CD4-positive, alpha-beta T cell treated with Interleukin-21 for 1 hour (primary cell): ENCODE measurements at places on chromosomes 5 and 9.

DNA sequence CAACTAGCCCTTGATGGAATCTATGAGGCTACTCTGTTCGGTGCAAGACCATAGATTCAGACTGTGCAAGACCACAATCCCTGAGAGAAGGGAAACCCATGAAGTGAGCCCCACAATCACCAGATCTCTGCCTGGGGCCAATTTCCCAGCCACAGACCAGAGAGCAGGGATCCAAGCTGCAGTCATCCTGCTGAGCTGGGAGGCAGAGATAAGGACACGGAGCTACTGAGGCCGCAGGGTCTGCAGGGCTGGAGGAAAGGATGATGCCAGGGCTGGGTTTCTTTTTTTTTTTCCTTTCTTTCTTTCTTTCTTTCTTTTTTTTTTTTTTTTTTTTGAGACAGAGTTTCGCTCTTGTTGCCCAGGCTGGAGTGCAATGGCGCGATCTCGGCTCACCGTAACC is 47.7 kb upstream of the FUBP3 start:
- no peak for DNase-seq

- no peak for DNase-seq
Measured at GRCh38 chr5:2102819-2103776, 220.4 kb upstream of the IRX4 start.

GRCh38 chr9:7313389-7313788 is 486.2 kb downstream of the DMAC1 start:
- DNase-seq, result no peak

DNA sequence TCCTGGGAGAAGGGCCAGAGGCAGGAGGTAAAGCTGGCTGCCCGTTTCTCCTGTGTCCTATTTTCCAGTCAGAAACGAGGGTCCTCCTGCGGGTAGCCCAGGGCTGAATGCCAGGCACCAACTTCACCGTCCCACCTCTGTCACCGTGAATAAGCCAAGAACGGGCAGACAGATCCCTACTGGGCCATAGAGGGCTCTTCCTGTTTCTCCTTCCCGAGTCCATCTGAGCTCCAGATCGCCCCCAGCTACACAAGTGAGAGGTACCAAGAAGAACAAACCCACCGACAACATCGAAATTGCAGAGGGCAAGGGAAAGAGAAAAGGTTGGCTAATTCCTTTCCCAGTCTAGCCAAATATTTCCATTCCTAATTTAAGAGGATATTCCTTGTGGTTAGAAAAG is 93.7 kb downstream of the SPOCK1 start:
- DNase-seq, result no peak

DNA sequence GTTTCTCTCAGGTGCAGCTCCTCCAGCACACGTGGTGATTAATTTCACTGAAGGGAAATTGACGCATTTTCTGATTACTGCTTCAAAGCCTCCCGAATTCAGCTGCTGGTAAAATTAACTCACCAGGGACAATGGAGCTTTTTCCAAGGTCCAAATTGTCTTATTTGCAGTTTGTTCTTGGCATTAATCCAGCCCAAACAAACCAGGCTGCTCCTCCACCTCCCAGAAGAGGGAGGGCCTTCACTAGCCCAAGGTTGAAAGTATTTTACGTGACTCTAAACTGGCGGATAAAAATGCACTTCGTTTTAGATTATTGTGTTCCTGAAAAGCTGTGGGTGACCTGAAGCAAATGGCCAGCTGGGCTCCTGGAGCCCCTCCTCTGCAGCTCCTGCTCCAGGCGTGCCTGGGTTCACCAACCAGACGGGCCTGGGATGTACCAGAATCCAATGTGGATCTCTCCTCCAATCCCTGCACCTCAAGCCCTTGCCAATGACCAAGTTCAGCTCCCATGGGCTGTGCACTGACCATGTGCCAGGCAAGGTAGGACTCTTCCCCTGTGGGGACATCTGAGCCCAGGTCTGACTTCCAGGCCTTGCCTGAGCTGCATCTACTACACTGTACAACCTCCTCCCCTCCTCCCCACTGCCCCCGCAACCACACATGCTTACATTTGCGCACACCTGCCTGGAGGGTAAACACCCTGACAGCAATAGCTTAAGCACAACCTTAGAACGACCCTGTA is 193.4 kb downstream of the CDK5RAP2 start:
- DNase-seq, result no peak

GRCh38 chr9:117340422-117340821 is 74.4 kb downstream of the ASTN2 start:
- no peak for DNase-seq

DNA sequence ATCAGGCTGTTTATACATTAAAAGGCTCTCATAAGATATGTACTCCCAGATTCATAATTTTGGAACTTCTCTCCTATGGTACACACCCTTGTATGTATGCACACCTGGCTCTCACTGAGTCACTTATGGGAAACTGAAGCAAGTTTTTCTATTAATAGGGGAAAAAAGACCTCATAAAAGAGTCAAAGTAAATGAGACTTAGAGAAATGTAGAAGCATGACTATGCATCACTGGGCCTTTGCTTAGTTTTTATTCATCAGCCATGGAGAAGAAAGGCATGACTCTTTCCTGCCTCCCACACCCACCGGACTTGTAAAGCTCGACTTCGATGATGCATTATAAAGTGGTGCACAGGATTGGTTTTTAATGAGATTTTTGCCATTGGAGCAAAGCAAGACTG is 28.2 kb downstream of the MTAP start:
- no peak for DNase-seq

DNA sequence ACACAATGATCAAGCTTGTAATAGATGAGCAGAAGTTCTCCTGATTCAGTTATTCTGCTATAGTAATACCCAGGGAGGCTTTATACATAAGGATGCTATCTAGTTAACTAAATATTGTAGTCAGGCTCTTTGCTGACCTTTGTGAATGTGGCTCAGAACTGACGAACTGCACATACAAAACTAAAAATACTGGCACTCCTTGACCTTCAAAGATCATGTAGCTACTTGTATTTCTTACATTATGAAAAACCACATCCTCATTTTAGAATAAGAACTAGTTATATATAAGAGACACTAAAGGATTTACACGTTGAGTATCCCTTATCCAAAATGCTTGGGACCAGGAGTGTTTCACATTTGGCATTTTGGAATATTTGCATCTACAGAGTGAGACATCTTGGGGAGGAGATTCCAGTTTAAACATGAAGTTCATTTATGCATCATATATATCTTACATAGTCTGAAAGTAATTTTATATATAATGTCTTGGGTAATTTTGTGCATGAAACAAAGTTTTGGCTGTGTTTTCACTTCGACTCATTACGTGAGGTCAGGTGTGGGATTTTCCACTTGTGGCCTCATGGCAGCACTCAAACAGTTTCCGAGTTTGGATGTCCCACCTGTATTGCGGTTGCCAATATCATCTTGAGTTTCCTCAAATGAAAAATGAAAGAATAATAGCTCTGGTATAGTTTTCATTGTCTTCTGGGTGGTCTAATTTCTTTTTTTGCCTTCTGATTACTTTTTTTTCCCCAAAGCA is 58.4 kb upstream of the FBXL7 start:
- DNase-seq, result no peak
